ENCODE measurements at places on chromosomes 1 and 21. TPM values are rescaled to one million over a fixed set of nuclear protein-coding genes. Genes with fewer than 3 reads are reported as not detected.
A peak's percentile ranks its signal among the peaks of the same experiment; 100 is the strongest.

GRCh38 chr1:155698382-155699038 is 9.6 kb downstream of the DAP3 start:
- no peak for ATAC-seq

DNA sequence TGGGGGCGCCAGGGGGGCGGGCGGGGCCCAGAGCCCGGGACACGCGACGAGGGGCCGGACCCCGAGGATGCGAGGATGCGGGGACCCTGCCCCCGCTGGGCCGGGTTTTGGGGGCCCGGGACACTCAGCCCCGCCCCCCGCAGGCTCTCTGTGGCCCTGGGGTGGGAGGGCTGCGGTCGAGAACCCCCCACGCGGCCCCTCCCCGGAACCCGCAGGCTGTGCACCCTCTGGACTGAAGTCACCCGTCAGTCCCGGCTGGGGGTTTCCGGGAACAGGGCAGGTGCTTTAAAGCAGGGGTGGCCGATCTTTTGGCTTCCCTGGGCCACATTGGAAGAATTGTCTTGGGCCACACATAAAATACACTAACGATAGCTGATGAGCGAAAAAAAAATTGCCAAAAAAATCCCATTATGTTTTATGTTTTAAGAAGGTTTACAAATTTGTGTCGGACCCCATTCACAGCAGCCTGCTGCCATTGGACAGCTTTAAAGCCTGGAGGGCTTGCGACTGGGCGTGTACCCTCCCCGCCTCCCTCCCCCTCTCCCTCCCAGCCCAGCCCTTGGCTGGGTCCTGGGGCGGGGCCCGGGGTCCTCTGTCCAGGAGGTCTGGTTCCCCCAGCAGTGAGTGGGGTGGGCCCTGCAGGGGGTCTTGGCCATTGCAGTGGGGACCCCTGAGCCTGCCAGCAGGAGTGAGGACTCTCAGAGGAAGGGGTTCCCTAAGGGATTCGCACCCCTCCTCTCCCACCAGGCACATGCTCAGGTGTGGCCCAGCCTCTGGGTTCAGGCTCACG is 21.6 kb upstream of the C1orf159 start:
- peak; percentile 92 for ATAC-seq

DNA sequence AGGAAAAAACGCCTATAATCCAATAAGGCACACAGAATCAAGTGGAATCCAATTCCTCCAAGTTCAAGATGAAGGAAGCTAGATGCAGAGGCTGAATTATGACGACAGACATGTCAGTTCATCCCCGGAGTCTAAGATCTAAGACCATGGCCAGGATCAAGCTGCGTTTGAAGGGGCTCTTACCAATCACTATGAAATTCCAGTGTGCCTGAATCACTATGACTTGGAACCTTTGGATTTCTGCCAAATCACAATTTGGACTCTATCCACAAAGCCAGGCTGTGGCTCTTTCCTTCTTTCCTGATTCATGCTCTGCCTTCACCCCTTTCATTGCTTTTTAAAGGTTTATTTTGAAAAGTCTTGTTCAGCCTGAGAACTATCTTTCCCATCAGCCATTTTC is 17.1 kb downstream of the OLIG2 start:
- ATAC-seq, result no peak

- ATAC-seq, result no peak
These were observed 192.8 kb downstream of the LTN1 start for GRCh38 chr21:28799926-28800325.

- no peak for ATAC-seq
These were observed 7.5 kb downstream of the OTUD3 start for GRCh38 chr1:19889656-19890055.

DNA sequence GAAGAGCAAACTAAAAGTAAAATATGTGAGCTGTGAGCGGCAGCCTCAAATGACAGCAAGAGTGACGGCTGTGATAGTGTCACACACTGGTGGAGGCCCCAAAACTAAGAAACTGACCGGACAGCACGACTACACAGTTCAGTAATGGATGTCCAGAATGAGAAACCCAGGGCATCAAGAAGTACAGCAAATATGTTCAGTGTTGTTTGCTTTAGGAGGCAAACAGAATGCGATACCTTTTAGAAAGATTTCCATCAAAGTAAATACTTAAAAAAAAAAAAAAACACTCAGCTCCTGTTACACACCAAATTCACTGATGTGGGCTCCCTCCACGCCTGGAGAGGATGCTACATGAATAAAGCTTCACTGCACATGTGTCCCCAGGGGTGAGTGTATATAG is 1.1 kb upstream of the PKP1 start:
- no peak for ATAC-seq

GRCh38 chr1:26317612-26318337 is at the start of gene CD52:
Gene CD52, plus strand, starts transcription at chr1:26317958. Its CDS starts 60 bp downstream, at chr1:26318018.
- peak; percentile 65 for ATAC-seq

DNA sequence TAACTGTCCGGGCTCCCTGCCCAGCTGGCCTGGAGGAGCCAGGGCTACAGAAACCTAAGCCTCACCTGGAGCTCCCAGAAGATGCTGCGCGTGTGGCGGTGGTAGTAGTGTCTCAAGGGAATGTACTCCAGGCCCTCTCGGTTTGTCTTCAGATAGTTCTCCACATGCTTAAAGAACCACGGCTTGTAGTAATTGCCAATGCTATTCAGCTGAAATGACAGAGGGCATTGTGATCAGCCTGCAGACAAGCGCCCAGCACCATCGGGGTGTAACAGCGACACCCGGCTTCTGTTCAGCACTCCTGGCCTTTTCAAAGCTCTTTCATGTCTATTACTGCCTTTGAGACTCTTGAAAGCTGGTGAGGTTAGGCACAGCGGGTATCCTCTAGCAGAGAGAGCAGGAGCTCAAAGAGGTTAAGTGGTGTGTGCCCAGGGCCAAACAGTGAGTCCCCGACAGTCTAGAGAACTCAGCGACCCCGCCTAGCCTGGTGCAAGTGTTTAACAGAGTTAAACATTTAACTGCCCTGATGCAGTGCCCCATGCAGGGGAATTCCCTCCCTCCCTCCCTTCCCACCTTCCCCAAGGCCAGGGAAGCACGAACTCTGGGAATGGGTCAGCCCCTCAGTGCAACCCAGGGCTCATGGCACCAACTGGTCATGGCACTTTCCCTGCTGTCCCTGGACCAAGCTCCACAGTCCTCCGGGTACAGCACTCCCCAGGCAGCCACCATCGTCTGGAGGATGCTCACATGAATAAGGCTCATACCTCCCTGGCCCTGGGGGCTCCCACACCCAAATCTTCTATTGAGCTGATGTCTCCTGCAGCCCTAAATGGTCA is 21.5 kb downstream of the DHCR24 start:
- no peak for ATAC-seq

GRCh38 chr21:21606041-21606440 is 607.8 kb downstream of the NCAM2 start:
- no peak for ATAC-seq

GRCh38 chr1:20138961-20139550 is at the start of gene PLA2G2F:
Gene PLA2G2F, plus strand, starts transcription at chr1:20139323. Its CDS starts 105 bp downstream, at chr1:20139428.
- ATAC-seq, result no peak

DNA sequence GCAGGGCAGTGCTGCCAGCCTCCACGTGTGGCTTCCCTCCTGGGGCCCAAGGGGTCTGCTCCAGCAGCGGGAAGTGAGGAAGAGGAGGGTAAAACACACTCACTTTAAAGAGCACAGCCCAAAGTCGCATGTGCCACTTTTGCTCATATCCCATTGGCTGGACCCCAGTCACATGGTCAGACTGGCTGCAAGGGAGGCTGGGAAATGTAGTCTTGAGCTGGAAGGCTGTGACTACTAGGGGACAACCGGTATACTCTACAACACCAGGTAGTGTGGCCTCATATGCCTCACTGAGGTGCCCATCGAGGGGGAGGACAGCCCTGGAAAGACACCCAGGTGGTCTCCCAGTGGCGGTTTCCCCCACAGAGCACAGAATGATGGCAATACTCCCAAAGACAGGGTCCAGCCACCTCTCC is 45.2 kb downstream of the CAMK2N1 start:
- peak; percentile 94 for ATAC-seq

GRCh38 chr1:113210248-113210647 is 137.2 kb downstream of the LRIG2 start:
- ATAC-seq, result no peak

DNA sequence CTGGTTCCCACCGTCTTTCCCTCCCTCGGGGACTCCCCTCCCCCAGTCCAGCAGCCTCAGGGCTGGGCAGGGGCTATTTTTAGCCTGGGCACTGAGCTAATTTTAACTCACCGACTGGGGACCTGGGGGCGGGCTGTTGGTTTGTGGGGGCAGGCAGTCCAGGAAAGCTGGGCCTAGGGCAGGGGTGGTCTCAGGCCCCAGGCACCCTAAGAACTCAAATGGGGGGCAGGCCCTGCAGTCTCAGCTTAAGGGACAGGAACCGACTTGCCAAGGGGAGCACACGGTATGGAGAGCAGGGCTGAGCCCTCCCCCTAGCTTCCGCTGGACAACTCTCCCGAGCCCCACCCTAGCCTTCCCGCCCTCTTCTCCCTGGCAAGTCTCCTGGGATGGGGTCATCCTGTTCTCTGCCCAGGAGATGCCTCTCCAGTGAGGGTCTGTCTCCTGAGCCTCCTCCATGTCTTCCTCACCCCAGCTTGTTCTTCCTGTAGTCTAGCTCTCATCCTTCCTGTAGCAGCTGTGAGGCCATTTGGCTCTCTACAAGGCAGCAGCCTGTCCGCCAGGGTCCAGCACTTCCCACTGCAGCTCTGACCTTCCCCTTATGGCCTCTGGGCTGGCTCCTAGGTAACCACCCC is 10.1 kb downstream of the MEF2D start:
- ATAC-seq, result no peak

GRCh38 chr1:12148958-12149790 is 17.6 kb upstream of the TNFRSF1B start:
- ATAC-seq, result no peak

DNA sequence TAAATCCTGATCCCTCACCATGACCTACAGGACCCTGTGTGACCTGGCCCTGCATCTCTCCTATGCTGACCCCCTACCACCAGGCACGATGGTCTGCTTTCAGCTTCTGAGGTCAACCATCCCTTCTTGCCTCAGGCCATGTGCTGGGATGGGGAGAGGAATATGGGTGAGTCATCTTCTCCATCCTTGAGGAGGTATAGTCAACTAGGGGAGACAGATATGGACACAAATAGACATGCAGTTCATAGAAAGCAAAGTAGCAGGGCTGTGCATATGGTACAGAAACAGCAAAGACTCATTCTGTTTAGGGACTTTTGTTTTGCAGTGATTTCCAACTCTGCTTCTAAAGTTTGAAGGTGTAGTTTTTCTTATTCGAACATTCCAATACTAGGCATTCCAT is 250.8 kb upstream of the FGGY start:
- ATAC-seq, result no peak

Gene MIXL1
- total RNA-seq, result 0.15 TPM

Gene F3
- total RNA-seq, result not detected

Gene SLC16A4
- total RNA-seq, result 0.58 TPM

Gene XCL2
- not detected for total RNA-seq

Gene SH2D5
- total RNA-seq, result not detected

Gene ESRRG
- not detected for total RNA-seq

Data from activated T-helper 17 cell treated with anti-CD3 and anti-CD28 coated beads, Interleukin-2, amount 50 U/mL, for 72 hours (primary cell).